ENCODE measurements at places on chromosomes 4 and X.

DNA sequence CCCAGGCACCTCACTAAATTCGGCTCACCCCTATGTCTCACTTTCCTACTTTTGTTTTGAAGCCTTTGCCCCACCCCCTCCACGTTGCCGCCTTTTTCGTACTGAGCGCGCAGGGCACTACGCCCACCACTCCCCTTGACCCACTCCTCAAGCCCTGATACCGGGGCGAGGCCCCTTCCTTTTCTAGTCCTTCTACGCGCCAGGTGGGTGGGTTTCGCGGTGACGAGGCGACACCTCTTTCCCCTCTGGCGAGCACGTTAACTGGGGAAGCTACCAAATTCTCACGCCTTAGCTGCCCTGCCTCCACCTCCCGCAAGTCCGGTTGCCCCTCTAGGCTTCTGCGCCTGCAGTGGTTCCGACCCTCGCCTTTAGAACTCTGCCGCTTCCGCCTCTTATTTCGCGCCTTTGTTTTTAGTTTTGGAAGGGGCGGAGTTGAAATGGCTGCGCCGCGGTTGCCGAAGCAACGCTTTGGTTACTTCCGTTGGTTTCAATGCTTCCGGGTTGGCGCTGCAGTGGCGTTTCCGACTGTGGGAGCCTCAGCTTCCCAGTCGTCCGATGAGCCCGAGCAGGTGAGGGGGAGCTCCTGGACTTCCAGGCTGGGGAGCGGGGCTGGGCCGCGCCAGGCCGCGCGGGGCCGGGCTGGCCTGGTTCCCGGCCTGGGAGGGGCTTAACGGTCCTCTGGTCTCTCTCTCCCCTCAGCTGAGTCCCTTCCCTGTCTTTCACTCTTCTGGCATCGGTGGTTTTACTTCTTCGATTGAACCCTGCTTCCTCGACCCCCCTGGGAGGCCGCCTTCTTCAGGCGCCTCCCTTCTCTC is at the start of gene SLC25A14:
Gene SLC25A14 (plus strand): TSS at position 512 of the 815 bp plus-strand sequence. CDS start 360 bp downstream, outside the sequence.
- peak; percentile 92 for DNase-seq

- DNase-seq, result no peak
Measured at GRCh38 chr4:5370286-5370685, 319.0 kb downstream of the STK32B start.

- no peak for DNase-seq
Measured at GRCh38 chr4:13174926-13175325, 309.2 kb downstream of the RAB28 start.

GRCh38 chr4:8242782-8243560 is 26.6 kb upstream of the HTRA3 start:
- peak; percentile 28 for DNase-seq

GRCh38 chr4:112702892-112703291 is 65.9 kb downstream of the LARP7 start:
- DNase-seq, result no peak

GRCh38 chr4:171157462-171158082 is 655.6 kb upstream of the GALNTL6 start:
- DNase-seq, result no peak

- no peak for DNase-seq
Measured at GRCh38 chrX:72117636-72118210, 14.0 kb downstream of the RTL5 start.

DNA sequence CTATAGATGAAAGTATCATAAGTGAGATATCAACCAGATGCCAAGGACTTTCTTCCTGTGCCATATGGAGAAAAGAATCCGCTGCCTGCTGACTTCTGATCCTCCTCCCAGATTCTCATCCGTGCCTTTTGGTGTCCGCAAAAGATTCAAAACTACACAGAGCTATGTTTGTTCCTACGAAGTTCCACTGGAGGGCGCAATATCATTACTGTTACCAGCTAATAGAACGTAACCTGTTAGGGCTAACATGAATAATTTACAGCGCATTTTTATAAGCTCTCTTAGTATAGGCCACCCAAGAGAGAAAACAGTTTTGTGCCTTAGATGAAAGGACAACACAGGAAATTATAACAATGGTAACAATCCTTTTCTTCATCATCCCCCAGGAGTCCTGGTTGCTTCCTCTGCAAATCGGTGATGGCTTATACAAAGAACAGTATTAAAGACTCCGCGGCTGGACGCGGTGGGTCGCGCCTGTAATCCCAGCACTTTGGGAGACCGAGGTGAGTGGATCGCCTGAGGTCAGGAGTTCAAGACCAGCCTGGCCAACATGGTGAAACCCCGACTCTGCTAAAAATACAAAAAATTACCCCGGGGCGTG is 22.8 kb upstream of the CENPVL3 start:
- peak; percentile 70 for DNase-seq

DNA sequence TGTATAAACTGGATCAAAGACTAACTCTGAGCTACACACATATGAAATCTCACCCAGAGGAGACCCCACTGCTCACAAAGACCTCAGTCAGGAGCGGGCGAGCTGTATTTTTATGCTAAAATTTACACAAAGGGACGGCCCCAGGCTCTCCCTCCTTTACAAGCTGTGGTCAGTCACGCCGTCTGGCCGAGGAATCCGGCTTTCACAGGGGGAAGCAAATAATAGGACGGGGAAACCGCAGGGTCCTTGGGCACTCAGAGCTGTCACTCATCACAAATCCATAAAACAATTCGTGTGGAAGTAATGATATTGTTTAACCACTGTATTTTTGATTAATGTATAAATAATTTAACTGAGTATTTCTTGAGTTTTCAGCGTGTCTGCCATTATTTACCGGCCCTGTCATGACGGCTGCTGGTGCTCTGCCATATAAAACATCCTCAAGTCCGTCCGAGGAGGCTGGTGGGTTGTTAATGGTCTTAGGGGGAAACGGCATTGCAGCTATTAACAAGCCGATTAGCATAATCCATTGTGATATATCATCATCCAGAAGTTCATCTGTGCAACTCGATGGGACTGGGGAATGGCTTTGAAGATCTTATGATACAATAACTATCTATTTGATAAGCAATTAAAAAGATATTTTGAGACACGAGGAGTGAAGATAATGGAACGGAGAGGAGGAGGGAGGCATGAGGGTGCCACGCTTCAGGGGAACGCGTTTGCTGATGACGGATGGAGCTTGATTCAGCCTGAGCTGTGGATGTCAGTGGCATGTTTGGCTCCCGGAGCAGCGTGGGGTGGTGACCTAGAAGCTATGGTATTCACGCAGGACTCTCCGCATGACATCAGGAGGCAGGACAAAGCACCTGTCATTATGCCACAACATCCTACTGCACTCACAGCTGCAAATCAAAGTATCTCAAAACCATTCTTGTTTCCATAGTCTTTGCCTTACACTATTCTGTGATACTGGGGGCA is 150.9 kb downstream of the SHOX start:
- no peak for DNase-seq

DNA sequence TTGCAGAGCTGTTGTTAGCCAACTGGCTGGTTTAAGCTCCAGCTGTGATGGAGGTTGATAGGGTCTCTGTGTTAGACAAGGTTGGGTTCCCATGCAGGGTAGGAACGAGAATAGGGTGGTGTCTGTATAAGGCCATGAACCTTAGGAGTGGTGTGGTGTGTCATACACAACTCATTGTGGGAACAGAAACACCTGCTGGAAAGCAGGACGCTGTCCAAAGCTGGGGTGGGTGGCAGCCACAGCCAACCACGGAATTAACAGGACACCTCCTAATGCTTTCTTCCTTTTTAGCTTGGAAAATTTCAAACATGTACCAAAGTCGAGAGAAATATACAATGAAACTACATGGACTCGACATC is 94.4 kb downstream of the ARHGAP10 start:
- DNase-seq, result no peak

DNA sequence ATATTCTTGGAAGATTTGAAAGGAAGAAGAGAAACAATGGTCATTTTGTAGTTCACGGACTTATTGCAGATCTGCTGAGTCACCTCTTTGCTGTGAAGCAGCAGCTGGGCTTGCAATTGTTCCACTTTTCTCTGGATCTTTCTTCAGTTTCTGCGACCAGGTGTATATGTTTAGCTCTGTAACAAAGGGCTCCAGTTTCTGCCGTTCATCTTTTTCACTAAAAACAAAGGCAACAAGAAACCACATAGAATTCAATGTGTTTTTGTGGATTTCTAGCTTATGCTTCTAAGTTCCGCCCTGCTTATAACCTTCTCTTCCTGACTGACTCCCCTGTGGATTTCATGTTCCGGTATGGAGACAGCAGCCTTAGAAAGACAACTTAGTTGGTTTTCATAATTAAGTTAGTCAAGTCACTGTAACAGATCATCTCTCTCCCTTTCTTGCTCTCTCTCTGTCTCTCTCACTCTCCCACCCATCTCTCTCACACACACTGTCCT is 121.6 kb upstream of the EPHA5 start:
- DNase-seq, result peak; percentile 9

- DNase-seq, result no peak
Measured at GRCh38 chrX:54715621-54716020, 82.4 kb downstream of the ITIH6 start.

DNA sequence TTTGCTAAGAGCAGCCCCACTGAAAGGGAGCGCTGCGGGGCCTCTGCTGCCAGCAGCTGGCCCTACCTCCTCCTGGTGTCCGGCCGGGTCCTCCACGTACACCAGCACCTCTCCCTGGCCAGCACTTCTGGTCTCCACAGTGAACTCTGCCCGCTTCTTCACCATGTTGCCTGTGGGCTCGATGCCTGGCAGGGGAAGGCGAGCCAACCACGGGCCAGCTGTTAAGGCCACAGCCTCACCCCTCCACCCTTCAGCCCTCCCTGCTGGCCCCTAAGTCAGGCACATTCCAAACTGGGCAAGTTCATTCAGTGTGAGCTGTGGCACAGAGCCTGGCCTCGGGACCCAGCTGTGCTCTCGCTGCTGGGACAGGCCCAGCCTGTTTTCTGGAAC is 7.8 kb downstream of the FLNA start:
- DNase-seq, result no peak

- DNase-seq, result no peak
Measured at GRCh38 chrX:135315864-135316263, 6.6 kb downstream of the ETDC start.

GRCh38 chr4:148575577-148575976 is 133.4 kb upstream of the NR3C2 start:
- peak; percentile 1 for DNase-seq

DNA sequence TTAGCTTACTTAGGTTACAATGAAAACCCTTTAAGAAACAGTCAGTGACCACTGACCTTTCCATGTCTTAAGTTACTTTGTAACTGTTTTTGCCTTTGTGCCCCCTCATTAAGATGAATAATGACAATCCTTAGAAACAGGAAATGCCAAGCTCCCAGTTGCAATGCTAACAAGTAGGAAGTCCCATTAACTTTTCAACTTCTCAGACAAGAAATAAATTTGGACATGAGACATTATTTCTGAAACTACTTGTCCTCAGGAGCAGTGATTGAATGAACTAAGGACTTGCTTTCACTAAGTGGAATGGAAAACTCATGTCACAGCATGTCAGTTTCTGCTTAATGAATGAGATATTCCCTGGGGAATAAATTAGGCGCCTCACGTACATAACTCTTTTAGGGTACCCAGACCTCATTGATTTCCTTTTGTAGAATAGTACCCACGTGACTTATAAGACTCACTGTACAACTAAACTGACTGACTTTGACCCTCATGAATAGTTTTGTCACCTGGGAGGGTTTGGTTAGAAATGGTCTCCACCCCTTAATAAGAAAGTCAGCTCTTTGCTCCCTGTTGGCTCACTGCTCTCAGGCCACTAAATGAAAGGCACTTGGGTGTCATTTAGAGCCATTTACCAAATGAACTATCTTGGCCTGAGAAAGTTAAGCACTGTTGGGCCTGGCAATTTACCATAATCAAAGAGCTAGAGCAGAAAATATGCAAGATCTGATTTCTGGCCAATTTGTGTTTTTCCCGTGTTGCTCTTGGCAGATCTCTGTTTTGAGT is 383.9 kb downstream of the RPA4 start:
- DNase-seq, result peak; percentile 5

GRCh38 chrX:134338527-134338926 is 101.5 kb downstream of the CCDC160 start:
- no peak for DNase-seq

DNA sequence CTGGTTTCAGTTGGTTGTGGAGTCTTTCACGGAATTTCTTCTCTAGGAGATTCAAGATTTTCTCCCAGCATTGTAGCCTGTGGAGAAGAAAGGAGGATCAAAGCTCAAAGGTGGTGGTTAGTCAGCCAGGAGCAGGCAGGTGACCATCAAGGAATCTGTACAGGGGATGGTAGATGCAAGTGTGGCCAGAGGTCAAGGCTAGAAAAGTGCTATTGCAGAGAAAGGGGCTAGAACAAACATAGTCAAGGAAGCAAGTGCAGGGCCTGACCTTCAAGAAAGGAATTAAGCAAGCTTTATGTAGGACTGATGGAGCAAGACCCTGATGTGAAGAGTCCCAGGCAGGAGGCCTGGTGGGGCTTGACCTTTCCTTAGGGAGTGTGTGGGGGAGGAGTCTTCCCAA is 16.1 kb downstream of the HADH start:
- DNase-seq, result no peak

- peak; percentile 14 for DNase-seq
Measured at GRCh38 chr4:77082886-77083608, 7.3 kb upstream of the CCNI start.

DNA sequence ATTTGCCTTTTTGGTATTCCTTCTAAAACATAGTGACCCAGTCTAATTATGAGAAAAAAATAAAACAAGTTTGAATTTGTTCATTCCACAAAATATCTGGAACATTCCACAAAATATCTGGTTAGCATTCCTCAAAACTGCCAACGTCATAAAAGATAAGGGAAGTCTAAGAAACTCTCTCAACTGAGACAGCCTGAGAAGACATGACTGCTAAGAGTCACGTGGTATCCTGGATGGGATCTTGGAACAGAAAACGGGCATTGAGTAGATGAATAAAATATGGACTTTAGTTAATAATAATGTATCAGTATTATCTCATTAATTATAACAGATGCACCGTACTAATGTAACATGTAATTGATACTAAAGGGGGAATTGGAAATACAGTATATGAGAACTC is 280.9 kb downstream of the ARAP2 start:
- no peak for DNase-seq

GRCh38 chrX:149937871-149938426 is 342 bp downstream of the EOLA2 start:
- DNase-seq, result no peak

DNA sequence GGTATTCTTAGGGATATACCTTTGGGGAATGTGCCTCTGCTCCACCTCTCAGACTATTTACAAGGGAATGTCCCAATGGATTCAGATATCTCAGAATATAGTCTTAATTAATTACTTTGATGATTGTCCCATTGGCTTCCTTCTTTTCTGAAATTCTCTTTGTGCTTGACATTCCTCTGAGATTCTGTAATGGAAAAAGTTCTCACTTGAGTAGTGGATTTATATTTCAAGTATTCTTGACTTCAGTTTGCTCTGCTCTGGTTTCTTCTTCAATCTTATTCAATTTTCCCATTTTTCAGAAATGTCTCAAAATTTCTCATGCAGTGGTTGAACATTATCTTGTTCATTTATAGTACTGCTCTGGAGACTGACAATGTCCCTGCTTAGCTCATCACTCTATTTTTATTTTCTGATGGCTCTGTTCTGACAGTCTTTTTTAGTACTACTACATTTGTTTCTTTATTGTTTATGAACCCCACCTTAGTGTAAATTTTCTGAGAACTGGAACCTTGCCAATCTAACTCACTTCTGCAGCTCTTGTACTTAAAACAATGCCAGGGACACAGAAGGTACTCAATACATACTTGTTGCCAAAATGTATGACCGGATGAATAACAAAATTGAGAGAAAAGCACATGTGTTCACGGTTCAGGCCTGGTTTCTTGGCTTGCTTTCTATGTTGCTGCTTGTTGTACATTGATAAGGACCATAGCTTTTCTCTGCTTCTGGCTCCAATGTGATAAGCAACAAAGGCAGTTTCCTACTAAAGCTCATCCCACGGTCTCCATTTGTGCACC is 471.7 kb downstream of the GASK1B start:
- DNase-seq, result peak; percentile 16

GRCh38 chr4:157314906-157315305 is 94.4 kb downstream of the GRIA2 start:
- DNase-seq, result no peak
